ENCODE measurements at places on chromosomes 7 and 10. TPM values are rescaled to one million over a fixed set of nuclear protein-coding genes. Genes with fewer than 3 reads are reported as not detected.

DNA sequence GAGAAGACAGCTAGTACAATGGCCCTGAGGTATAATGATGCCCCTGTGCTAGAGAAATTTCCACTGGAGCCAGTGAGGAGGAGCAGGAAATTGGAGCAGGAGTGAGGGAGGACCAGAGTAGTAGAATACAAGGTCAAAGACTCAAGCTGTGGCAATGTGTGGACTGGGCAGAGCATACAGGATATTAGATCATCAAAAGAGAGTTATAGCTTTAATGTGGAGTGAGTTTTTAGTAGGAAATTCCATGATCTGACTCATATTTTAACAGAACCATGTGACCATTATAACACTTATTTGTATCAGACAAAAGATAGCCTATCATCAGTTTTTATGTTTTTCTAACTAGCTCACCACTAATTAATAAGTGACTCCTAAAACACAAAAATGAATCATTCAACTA is 154.1 kb downstream of the DGKB start:
- DNase-seq = peak; percentile 40

DNA sequence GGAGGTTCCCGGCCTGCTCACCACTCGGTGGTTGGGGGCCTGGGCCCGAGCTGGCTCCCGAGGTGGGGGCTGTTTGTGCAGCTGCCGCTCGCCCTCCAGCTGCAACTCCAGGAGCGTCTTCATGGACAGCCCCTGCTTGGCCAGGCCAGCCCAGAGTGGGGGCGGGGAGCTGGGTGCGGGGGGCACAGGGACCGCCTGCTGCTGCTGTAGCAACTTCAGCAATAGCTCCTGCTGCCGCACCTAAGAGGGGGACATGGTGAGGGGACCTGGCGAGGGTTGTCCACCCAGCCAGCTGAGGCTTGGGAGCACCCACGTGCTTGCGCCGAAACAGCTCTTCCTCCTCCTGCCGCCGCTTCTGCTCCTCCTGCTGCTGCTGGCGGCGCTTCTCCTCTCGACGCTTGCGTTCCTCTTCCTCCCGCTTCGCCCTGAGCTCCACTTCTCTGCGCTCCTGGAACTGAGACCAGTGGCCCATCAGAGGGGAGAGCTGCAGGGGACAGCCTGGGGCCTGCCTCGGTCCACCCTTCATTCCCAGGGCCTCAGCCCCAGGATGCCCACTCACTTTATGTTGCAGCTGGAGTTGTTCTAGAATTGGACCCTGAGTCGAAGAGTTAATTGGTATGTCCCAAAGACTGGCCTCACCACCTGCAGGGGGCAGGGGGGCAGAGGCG is 9.6 kb downstream of the GNB2 start:
- no peak for DNase-seq

- DNase-seq = no peak
Observed at GRCh38 chr10:132865171-132865631, 77.2 kb downstream of the CFAP46 start.

DNA sequence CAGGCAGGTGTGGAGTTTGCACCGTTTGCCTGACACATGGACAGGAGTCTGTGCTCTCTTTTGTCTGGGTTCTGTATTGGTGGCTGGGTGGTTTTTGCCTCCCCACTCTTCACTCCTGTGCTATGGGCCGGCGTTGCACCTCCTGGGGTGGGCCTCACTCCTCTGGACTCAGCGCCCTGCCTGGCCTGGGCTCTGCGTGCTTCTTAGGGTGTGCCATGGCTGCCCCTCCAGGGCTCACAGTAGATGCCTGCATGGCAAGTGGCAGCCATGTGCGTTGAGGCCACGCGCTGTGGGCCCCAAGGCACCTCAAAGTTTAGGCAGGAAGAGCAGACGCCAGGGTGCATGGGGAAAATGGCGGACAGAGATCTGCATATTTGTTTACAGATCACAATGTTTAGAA is 319.8 kb downstream of the ADARB2 start:
- DNase-seq = no peak

- no peak for DNase-seq
Observed at GRCh38 chr7:7607010-7607409, 33.5 kb upstream of the UMAD1 start.

DNA sequence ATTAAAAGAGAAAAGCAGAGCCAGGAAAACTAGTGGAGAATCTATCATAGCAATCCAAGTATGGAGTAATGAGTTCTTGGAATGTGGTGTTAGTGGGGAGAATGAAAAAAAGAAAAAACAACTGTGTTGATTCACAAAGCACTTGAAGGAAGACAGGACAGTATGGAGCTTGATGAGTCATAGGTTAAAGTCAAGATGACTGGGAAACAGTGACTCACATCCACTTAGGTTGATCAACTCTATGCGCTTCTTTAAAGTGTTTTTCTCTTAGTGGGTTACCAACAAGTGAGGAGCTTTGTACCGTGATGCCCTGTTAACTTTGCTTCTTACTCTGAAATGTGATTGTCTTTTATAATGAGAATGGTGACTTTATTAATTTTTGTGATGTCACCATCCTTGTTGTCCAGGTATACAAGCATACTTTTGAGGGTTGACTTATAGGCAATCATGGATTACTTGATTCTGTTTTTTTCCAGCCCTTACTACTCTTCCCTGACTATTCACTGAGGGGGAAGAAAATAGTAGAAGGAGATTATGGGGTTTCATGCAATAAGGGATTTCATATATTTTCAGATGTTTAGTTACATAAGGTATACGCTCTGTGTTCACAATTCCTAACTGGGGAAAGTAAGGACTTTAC is 32.1 kb upstream of the MDFIC start:
- peak; percentile 97 for DNase-seq

GRCh38 chr10:106189292-106189691 is 975.2 kb downstream of the SORCS1 start:
- DNase-seq = peak; percentile 21

The CALY gene
- total RNA-seq = not detected

The HMX2 gene
- not detected for total RNA-seq

Data from fibroblast of villous mesenchyme (primary cell).